Right cardiac atrium (tissue), 5 donors: ENCODE measurements at places on chromosomes 1 and 21. TPM values are rescaled to one million over a fixed set of nuclear protein-coding genes. Genes with fewer than 3 reads are reported as not detected.
A peak's percentile ranks its signal among the peaks of the same experiment; 100 is the strongest.

DNA sequence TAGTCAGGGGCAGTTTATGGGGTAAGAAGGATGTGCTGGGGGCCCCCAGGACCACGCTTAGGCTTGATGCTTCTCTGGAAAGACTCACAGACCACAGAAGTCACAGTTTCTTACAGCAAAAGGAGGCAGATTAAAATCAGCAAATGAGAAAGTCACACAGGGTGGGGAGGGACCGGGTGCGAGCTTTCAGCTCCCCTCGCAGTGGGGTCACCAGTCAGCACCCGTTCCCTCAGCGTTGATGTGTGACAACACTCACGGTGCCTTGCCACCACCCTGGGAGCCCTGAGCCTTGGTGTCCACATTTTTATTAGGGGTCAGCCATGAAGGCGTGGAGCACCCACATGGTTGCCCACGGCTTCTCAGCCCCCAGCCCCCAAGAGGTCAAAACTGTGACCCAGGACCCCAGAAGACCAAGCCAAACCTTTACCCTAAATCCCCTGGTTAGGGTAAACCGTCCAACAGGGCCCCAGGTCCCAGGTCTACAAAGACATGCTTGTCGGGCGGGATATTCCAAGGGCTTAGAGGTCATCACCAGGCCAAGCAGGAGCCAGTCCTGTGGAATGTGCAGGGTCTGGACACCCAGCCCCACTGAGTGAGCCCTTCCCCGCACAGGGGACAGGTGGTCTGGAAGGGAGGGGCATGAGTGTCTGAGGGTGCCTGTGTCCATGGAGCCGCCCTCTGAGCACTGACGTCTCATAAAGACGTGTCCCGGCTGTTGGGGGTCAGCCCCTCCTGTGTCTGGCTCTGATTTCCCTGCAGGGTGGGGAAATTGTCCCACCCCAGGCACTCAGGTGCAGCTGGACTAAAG, 64.5 kb upstream of the ABCG1 start:
- DNase-seq, result no peak

DNA sequence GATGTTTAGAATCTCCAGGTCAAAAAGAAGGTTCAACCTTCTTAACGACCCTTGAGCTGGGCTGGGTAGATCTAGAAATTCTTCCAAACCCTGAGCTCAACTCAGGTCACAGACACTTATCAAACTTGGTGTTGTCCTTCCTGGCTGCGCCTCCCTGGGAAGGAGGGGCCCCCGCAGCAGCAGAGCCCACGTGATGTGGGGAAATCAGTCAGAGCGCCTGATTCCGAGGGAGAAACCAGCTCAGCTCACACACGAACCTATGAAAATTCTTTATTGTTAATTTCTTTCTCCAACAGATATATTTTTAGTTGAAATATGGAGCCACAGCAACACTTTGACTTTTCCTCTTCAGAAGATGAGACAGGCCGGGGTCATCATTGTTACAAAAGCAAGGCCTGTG, 24.3 kb upstream of the CLSTN1 start:
- peak; percentile 58 for DNase-seq

DNA sequence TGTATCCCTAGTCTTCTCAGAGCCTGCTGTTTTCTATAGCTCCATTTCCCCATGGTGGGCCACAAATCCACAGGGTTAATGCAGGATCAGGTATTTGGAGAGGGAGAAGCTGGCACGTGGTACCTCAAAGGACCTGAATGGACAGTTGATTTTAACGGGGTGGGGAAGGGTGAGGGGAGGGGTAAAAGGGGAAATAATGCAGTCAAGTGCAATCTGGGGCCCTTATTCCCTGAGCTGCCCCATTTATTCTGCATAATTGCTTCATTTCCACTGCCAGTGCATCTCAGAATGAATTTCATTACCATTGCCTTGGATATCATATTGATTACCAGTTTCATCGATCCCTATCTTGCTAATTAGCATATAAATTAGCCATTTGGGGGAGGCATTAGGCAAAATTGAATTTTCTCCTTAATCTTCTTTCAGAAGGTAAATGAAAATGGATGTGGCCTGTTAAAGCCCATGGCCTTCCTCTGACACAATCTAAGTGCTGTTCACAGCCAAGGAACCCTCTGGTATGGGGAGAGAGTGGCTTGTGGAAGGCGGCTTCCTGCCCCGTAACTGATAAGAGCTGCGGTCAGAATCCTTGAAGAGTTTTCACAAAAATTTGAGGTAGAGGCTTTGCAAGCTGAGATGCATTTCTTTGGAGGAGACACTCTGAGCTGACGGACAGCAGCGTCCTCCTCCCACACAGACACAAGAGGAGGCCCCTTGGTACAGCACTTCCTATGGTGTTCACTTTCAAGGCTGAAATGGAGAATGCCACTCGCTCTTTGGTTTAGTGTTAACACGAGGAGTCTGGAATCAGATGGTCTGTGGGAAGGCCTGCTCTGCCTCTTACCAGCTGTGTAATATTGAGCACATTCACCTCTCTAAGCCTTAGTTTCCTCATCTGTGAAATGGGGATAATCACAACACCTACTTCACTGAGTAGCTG, 34.4 kb downstream of the PHC2 start:
- no peak for DNase-seq

GRCh38 chr1:38208716-38209632, 162.4 kb upstream of the POU3F1 start:
- DNase-seq, result no peak

GRCh38 chr1:240242601-240243144, 151.0 kb downstream of the FMN2 start:
- DNase-seq, result no peak

Gene IRF6
- total RNA-seq, result 30.1 TPM

- DNase-seq, result no peak
Measured at GRCh38 chr1:116182019-116182714, 71.0 kb downstream of the MAB21L3 start.

DNA sequence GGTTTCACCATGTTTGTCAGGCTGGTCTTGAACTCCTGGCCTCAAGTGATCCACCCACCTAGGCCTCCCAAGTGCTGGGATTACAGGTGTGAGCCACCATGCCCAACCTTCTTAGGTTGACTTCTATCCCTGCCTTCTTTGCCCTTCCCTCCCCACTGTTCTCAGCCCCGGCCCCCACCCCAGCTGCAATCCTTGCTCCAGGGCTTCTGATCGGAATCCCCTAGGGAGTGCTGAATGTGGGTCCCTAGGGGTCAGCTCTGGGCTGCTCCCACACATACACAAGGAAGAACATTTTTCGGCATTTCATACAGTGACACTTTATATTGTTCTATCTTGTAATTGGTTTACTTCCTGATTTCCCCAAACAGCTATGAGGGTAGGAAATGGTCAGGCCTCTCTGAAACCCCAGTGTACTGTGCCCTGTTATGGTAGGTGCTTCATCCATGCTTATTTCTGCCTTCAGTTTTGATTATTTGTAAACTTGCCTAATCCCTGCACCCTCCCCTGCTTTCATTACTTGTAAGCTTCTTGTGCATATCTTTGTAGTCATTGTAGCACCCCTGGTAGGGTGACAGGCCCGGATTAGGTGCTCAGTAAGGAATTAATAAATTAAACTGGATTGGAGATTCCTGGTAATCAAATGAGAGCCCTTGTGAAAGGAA, 5.8 kb upstream of the SRP9 start:
- no peak for DNase-seq

GRCh38 chr1:166972193-166972592, 3.1 kb downstream of the ILDR2 start:
- DNase-seq, result no peak

- no peak for DNase-seq
Measured at GRCh38 chr1:48741380-48741779, 35.3 kb downstream of the BEND5 start.

GRCh38 chr1:15062479-15063099, 91.0 kb upstream of the TMEM51 start:
- no peak for DNase-seq

DNA sequence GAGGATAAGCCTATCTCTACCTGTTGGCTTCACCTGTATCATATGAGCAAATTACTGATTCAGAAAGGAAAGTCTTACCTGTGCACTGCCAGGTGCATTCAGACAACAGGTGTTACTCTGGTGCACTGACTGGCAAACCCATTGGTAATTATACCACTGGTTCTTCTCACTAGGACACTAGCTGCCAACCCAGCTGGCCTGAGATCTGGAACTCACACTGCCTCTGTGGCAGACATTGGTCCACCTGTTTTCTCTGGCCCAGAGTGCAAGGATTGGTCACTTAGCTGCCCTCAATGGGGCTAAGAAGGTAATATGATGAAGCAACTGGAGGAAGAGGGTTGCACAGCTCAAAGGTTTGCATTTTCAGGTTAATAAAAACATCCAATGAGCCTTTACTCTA, 140.2 kb upstream of the DNAH14 start:
- DNase-seq, result no peak

DNA sequence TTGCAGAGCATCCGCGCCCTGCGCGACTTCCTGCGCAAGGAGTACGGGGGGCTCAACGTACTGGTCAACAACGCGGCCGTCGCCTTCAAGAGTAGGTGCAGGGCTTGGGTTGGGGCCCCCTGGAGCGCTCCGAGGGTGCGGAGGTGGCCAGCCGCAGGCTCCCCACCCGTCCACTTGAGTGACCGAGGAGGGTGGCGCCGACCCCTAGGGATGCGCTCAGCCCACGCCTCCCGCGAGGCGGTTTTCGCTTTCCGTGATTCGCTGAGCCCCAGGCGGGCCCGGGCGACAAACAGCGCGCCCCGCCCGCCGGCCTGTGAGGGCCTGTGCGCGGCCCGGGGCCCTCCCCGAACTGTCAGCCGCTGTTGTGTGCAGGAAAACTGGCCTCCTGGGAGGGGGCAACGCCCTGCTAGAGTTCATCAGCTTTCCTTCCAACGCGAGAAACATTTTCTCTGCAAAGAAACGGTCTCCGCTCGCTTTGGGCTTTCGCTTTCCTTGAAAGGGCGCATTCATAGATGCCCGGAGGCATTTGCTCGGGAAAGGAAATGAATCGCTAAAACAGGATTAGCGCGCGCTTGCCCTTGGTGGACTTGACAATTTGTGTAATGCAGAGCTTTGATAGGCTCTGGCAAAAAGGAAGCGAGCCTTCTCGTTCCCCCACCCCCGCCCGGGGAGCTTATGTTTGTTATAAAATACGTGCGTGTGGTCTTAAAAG, 668 bp downstream of the CBR3 start:
- DNase-seq, result peak; percentile 82

DNA sequence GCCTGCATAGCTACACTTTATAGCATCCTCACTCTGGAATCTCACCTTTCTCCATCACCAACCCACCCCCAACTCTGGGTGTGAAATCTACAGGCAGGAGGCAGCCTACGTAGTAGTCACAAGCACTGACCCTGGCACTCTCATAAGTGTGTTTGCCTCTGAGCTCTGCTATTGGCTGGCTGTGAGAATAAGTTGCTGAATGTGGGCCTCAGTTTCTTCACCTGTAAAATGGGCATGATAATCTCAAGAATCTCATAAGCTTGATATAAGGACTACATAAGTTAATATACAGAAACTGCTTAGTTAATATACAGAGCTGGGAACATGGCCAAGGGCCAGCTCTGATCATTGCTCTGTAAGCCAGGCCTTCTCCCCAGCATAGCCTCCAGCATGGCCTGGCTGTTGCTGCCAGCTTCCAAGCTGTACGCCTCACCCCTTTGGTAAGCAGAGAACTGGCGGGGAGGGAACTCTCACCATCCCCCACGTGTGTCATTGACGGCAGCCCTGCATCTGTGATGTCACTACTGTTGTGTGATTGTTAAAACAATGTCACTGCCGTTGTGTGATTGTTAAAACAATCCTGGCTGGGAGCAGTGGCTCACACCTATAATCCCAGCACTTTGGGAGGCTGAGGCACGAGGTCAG, 53.3 kb downstream of the SYF2 start:
- DNase-seq, result peak; percentile 3

GRCh38 chr21:28937737-28938136, 54.9 kb downstream of the LTN1 start:
- DNase-seq, result no peak

- DNase-seq, result no peak
Measured at GRCh38 chr1:116414364-116414763, 41.3 kb downstream of the ATP1A1 start.

DNA sequence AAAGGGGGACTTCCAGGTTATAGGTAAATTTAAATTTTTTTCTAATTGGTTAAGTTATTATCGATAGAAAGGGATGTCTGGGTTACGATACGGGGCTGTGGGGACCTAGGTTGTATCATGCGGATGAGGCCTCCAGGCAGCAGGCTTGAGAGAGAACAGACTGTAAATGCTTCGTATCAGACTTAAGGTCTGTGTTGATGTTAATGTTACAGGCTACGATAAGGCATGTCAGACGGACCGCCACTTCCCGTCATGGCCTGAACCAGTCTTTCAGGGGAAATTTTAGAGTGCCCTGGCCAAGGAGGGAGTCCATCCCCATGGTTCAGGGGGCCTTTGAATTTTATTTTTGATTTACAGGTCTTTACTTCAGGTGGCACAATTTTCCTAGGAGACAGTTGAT, 16.7 kb downstream of the ABCG1 start:
- no peak for DNase-seq

Gene TRAF3IP3
- 1.3 TPM for total RNA-seq

Gene ALDH9A1
- total RNA-seq, result 46.6 TPM

Gene SLAMF9
- not detected for total RNA-seq

- DNase-seq, result no peak
Measured at GRCh38 chr1:29639741-29640427, 403.6 kb downstream of the PTPRU start.

- DNase-seq, result peak; percentile 78
Measured at GRCh38 chr1:151993084-151993733, 450 bp downstream of the S100A10 start.
